D721Med (cell line): ENCODE measurements at places on chromosomes 7 and 10.

GRCh38 chr10:97138174-97138573 lies 47.6 kb downstream of the SLIT1 start:
- DNase-seq = no peak

- no peak for DNase-seq
Measured at GRCh38 chr10:95745501-95745900, 10.5 kb upstream of the ENTPD1 start.

GRCh38 chr10:120818301-120818700 lies 32.9 kb upstream of the WDR11 start:
- no peak for DNase-seq

- DNase-seq = no peak
Measured at GRCh38 chr10:4373612-4374011, 452.4 kb upstream of the AKR1E2 start.

- no peak for DNase-seq
Measured at GRCh38 chr10:70567603-70568002, 34.9 kb downstream of the PRF1 start.

DNA sequence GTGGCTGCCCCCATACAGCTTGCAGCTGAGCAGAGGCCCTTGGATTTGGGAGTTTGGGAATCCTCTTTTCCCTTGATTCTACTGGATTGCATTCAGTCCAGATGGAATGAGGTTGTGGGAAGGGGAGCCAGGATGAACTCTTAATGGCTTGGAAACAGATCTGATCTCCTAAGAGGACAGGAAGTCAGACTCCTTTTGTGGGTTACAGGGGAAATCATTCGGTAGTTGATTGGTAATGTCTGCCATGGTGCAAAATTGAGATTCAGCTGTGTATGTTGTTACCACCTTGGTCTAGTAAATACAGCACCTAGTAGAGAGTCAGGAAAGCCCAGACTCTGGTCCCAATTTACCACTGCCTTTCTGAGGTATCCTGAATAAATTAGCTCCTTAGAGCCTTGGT lies 144.2 kb upstream of the TNRC18 start:
- DNase-seq = no peak

GRCh38 chr10:113712755-113713639 lies 33.3 kb downstream of the CASP7 start:
- DNase-seq = no peak

- DNase-seq = no peak
Measured at GRCh38 chr7:3154317-3154716, 110.7 kb upstream of the CARD11 start.

GRCh38 chr10:123275136-123275564 lies 120.9 kb downstream of the BUB3 start:
- DNase-seq = no peak

DNA sequence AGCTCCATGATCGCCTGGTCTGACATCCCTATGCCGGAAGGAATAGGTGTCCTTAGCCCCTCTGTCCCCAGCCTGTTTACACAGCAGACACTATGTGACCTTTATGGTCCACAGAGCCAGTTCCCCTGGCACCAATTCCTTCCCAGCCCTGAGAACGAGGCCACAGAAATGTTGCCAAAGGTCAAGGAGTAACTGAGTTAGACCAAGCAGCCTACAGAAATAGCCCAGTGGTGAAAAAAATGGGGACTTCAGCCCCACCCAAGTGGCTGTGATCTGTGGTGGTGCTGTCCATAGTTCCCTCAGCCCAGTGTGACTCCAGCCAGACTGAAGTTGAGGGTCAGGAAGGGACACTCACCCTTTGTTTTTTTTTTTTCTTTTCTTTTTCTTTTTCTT lies 2.5 kb downstream of the PGAM2 start:
- DNase-seq = no peak

- no peak for DNase-seq
Measured at GRCh38 chr7:20432071-20432470, 101.4 kb downstream of the ITGB8 start.

DNA sequence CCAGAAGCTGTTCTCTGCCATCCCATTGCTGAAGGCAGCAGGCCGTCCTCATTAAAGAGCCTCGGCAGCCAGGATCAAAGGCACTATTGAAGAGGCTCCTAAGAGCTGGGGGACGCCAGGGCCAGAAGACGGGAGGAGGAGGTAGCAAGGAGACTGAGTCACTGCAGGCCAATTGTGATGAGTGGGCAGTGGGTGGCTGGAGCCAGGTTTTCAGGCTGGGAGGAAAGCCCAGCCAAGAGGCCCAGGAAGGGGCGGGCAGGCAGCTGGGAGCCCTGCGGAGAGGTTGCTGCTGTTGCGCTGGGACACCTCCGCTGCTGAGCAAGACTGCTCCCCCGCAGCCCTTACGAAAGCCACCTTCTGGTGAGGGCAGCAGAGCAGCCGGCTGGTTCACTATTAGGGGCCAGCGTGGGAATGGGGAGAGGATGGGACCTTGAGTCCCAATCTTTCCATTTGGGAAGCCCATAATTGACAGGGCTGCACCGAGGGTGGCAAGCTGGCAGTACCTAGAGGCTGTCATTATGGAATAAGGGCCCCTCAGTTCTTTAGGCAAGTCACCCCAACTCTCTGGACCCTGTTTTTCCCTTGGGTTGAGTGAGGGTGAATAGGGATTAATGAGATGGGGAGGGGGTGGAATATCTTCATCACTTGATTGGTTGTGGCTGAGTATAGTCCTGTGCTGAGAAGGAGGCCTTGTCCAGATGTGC lies 48.4 kb downstream of the UNC5B start:
- no peak for DNase-seq

GRCh38 chr7:158832994-158833393 lies 3.7 kb upstream of the ESYT2 start:
- no peak for DNase-seq

GRCh38 chr7:14793151-14793550 lies 109.4 kb downstream of the DGKB start:
- no peak for DNase-seq

DNA sequence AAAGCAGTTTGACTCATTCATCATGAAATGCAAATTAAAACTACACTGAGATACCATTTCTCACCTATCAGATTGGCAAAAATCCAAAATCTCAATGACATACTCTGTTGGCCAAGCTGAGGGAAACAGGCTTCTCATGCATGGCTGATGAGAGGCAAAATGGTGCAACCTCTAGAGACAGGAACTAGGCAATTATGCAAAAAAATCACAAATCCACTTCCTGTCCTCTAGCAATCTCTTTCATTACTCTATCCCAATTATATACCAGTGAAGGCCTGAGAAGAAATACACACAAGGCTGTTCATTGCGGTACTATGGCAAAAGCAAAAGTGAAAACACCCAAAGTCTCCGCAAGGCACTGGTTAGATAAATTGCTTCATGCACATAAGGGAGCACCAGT lies 25.9 kb upstream of the PTPRN2 start:
- DNase-seq = no peak

- no peak for DNase-seq
Measured at GRCh38 chr7:20220293-20220761, 3.1 kb upstream of the MACC1 start.

GRCh38 chr10:119407254-119407777 lies 135.2 kb downstream of the RGS10 start:
- no peak for DNase-seq

DNA sequence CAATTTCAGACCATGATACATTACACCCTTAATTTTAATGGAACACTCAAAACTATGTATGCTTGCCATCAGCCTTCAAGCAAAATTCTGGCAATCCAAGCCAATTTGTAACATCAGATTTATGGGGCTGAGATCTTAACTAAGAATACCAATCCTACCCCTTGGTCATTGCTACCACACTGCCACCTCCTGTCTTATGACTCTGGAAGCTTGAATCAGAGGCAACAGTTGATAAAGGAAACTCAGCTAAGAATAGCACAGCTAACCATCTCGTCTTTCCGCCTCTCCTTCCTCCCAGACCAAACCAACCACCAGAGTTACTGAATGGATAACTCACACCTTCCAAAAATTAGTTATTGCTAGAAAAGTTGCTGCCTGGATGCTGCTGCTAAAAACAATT lies 7.4 kb downstream of the IGF2BP3 start:
- no peak for DNase-seq

DNA sequence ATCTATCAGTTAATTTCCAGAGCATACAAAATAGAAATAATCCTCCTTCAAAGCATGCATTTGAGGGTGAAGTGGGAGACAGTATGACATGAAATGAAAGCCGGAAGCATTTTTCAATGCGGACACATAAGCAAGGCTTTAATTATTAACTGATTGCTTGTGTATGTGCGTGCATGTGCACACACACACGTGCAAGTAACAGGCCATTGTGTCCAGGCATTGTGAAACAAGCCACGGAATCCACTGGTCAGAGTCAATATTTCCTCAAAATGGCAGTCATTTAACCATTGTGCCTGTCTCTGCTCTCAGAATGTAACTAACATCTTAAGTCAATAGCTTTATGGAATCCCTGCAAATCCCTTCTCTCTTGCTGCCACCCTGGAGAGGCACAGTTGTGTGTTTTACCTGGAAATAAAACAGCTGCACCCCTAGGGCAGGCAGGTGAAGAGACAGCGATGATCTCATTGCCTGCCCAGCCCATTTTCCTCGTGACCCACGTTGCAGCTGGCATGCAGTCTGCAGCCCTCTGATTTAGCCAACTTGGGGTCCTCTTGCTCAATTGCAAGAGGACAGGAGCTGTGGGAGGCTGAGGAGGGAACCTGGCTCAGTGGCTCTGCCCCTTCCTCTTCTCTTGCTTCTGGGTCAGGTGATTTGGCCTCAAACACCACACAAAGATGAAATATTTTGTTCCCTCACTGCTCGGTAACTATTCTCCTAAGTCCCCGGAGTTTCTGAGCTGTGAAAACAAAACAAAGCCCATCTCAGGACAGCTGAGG lies 500.9 kb upstream of the ZMIZ1 start:
- no peak for DNase-seq
